ENCODE measurements at places on chromosomes 4 and X.

- no peaks in the 10 kb centered on the region for H3K27me3 ChIP-seq
- peak; percentile 17 for DNase-seq
Measured at GRCh38 chr4:1234309-1234695, 14.6 kb downstream of the CTBP1 start.

DNA sequence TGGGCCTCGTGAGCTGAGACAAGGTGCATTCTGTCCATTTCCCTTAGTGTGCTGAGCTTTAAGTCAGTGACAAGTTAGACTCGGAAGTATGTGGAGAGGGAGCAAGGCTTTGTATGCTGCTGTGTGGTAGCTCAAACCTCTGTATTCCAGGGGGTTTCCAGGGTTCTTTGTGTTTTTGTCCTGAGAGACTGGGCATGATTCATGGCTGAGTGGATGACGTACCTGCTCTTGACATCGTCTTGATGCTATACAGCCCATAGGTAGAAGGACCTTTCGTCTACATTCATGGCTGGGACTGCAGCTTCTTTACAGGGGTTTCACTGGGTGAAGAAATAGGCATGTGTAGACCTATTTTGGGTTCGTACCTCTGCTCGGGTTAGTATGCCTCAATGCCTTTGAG lies 162.7 kb upstream of the WDR1 start:
- H3K36me3 ChIP-seq: no peaks in the 10 kb centered on the region
- DNase-seq: no peak
- H3K27ac ChIP-seq: no peak overlapping the region
- H3K4me3 ChIP-seq: no peak overlapping the region

DNA sequence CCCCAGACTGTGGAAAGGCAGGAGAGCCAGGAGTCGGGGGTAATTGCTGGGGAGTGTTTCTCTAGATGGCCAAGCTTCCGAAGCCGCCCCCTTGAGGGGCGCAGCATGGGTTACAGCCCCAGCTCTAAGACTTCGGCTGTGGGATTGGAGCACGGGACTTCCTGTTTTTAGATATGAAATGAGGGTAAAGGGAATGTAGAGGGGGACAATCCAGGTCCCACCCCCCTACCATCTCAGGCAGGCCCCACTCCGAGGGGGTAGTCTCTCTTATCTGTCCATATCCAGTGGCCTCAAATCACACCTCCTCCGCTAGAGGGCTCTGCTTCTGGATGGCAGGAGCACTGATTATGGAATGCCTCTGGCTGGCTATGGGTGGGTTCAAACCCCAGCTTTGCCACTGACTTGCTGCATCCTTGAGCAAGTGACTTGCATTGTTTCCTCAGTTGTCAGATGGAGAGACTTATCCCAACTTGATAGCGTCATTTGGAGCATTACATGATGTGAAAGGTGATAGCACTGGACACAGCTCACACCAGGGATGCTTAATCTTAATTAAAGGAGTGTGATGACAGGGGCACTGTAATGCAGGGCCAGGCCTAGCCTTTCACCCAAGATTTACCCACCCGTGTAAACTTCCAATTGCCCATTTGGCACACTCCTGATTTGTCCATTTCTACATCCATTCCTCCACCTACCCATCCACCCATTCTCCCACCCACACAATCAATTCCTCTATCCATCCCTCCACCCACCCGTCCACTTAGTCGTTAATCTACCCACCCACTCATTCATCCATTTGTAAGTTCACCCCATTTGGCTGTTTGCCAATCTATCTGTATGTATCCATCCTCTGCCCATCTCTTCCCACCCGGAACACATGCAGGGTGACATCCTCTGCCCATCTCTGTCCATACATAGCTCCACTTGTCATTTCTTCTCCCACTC lies 848 bp upstream of the KCND1 start:
- peaks cover 11% of the 10 kb centered on the region for H3K27me3 ChIP-seq
- peaks cover 7% of the 10 kb centered on the region for H3K4me1 ChIP-seq
- DNase-seq: peak; percentile 13
- H3K27ac ChIP-seq: no peak overlapping the region
- H3K36me3 ChIP-seq: no peaks in the 10 kb centered on the region

DNA sequence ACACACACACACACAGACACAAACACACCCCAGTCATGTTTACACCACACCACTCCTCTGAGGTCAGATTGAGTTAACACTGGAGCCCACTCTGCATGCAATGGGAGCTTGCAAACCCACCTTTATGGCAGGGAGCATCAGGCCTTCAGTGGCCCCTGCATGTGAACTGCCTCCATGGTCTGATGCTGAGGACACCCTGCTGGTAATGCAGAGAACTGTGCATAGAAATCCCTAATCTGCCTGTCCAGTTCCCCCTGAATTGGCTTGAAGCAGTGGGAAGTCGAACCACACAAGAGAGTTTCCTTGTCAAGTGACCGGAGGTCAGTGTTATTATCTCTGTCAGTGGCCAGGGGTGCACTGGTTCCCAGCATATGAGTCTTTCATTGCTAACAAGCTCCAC lies 59.8 kb downstream of the ANOS1 start:
- no peaks in the 10 kb centered on the region for H3K4me1 ChIP-seq
- H3K27me3 ChIP-seq: no peaks in the 10 kb centered on the region
- no peak overlapping the region for H3K27ac ChIP-seq
- H3K4me3 ChIP-seq: no peak overlapping the region
- no peaks in the 10 kb centered on the region for H3K36me3 ChIP-seq
- no peak for DNase-seq

DNA sequence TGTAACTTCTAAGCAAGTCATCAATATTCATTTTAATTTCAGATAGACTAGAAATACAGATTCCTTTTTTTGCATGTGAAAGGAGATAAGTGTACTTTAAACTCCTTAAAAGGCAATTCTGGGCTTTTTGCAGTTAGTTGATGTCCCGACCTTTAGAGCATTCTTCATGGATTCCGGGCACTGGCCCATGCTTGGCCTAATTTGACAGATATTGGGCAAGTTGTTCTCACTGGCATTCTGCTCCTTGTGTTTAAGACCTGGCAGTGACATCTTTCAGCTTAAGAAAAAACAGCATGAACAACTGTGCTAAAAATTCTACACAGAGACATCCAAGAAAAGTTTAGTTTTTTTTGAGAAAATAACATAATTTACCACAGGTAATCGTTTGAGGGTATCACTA lies 1037.2 kb downstream of the PCDH18 start:
- no peaks in the 10 kb centered on the region for H3K27me3 ChIP-seq
- H3K4me1 ChIP-seq: no peaks in the 10 kb centered on the region
- H3K27ac ChIP-seq: no peak overlapping the region
- H3K4me3 ChIP-seq: no peak overlapping the region
- DNase-seq: no peak
- no peaks in the 10 kb centered on the region for H3K36me3 ChIP-seq

- H3K27ac ChIP-seq: no peak overlapping the region
- H3K4me3 ChIP-seq: no peak overlapping the region
- DNase-seq: no peak
- H3K4me1 ChIP-seq: no peaks in the 10 kb centered on the region
- no peaks in the 10 kb centered on the region for H3K27me3 ChIP-seq
Measured at GRCh38 chr4:39846705-39847104, 131.0 kb downstream of the PDS5A start.

GRCh38 chr4:190014771-190015537 lies 12.1 kb downstream of the FRG2 start:
- peak overlapping the region; percentile 28 for H3K4me3 ChIP-seq
- DNase-seq: no peak
- H3K27ac ChIP-seq: no peak overlapping the region
- H3K27me3 ChIP-seq: peaks cover 79% of the 10 kb centered on the region
- H3K36me3 ChIP-seq: no peaks in the 10 kb centered on the region

- no peaks in the 10 kb centered on the region for H3K36me3 ChIP-seq
- H3K4me1 ChIP-seq: no peaks in the 10 kb centered on the region
- H3K27ac ChIP-seq: no peak overlapping the region
- DNase-seq: no peak
- no peak overlapping the region for H3K4me3 ChIP-seq
Measured at GRCh38 chr4:21806991-21807390, 141.6 kb downstream of the KCNIP4 start.

- H3K4me3 ChIP-seq: no peak overlapping the region
- no peak overlapping the region for H3K27ac ChIP-seq
- H3K27me3 ChIP-seq: no peaks in the 10 kb centered on the region
- no peaks in the 10 kb centered on the region for H3K4me1 ChIP-seq
Measured at GRCh38 chr4:175927121-175927520, 115.1 kb upstream of the GPM6A start.

DNA sequence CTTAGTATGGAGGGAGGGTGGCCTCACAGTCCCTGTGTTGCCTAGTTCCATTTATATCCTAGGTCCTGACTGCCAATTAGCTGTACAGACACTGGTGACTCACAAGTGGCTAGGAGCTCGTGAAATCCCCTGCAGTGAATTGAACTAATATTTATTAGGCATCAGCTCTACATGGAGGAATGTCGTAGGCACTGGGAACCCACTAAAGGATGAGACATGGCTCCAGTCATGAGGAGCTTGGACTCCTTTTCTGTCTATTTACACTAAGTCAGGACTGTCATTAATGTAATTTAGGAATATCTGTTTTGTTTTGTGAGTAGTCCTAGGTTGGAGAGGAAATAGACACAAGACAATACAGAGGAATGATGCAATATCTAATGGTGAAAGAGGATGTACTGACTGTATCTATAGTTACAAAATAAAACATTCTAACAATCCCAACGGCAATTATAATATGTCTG lies 67.7 kb downstream of the MID1IP1 start:
- H3K4me3 ChIP-seq: no peak overlapping the region
- H3K4me1 ChIP-seq: no peaks in the 10 kb centered on the region
- no peak for DNase-seq
- peak overlapping the region; percentile 77 for H3K27ac ChIP-seq
- H3K27me3 ChIP-seq: no peaks in the 10 kb centered on the region

GRCh38 chr4:52780206-52780605 lies 29.0 kb upstream of the ERVMER34-1 start:
- no peaks in the 10 kb centered on the region for H3K36me3 ChIP-seq
- peaks cover 7% of the 10 kb centered on the region for H3K4me1 ChIP-seq
- no peak for DNase-seq
- no peak overlapping the region for H3K27ac ChIP-seq
- no peaks in the 10 kb centered on the region for H3K27me3 ChIP-seq
- no peak overlapping the region for H3K4me3 ChIP-seq

GRCh38 chr4:174485025-174485424 lies 37.3 kb downstream of the HPGD start:
- no peaks in the 10 kb centered on the region for H3K36me3 ChIP-seq
- no peak overlapping the region for H3K4me3 ChIP-seq
- no peak for DNase-seq
- H3K27me3 ChIP-seq: no peaks in the 10 kb centered on the region
- H3K4me1 ChIP-seq: no peaks in the 10 kb centered on the region

DNA sequence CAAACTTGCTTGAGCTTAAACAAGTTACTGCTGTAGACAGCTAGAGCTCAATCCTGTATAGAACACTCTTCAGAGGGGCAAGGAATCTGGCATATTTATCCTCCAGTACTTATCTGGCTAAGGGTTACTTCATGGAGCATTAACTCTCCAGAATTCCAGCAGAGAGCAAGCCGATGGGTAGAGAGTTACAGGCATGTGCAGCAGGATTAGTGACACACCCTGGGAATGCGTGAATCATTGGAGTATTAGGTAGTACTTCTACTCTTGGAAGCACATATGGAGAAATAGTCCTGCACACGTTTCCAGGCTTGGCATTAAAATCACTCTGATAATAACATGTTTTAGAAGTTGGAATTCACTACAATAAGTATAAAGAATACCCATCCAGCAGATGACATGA lies 35.4 kb downstream of the GRXCR1 start:
- no peaks in the 10 kb centered on the region for H3K27me3 ChIP-seq
- H3K27ac ChIP-seq: no peak overlapping the region
- H3K4me3 ChIP-seq: no peak overlapping the region
- DNase-seq: no peak

DNA sequence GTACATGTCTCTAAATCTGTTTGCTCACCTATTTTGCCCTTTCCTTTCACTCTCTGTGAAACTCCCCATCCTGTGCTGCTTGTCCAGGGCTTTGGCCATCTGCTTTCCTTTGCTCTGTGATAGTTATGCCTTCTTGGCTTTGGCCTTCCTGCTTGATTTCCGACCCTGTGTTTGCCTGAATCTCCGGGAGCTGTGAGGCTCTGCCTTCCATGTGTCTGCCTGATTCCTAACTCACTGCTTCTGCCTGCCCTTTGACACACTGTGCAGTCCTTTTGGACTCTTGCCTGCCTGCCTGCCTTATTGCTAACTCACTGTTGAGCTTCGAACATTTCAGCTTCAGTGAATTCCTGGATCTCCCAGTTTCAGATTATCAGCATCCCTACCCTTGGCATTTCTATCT lies 143.1 kb downstream of the C4orf33 start:
- DNase-seq: no peak
- no peak overlapping the region for H3K4me3 ChIP-seq
- no peaks in the 10 kb centered on the region for H3K36me3 ChIP-seq
- H3K4me1 ChIP-seq: no peaks in the 10 kb centered on the region
- no peaks in the 10 kb centered on the region for H3K27me3 ChIP-seq

DNA sequence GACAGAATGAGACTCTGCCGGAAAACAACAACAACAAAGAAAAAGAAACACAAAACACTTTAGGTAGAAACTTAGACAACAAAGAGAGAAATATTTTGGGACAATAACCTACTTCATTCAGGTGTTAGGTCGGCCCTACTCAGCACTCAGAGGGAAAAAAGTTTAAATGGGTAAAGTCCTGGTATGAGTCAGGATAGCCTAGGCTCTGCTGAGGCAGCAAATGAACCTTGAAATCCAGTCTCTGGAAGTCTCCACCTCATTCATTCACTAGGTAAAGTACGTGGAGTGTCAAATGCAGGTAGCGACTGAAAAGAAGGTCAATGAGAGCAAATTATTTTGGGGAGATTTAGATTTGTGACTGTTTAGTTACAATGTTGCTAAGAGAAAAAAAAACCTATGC lies 127.4 kb downstream of the FHDC1 start:
- no peak for DNase-seq
- H3K36me3 ChIP-seq: no peaks in the 10 kb centered on the region
- no peak overlapping the region for H3K4me3 ChIP-seq
- H3K4me1 ChIP-seq: no peaks in the 10 kb centered on the region
- H3K27ac ChIP-seq: no peak overlapping the region

GRCh38 chr4:21801661-21802385 lies 146.7 kb downstream of the KCNIP4 start:
- no peak for DNase-seq
- H3K4me1 ChIP-seq: no peaks in the 10 kb centered on the region
- no peaks in the 10 kb centered on the region for H3K36me3 ChIP-seq
- H3K27me3 ChIP-seq: no peaks in the 10 kb centered on the region
- H3K27ac ChIP-seq: no peak overlapping the region

- H3K36me3 ChIP-seq: peaks cover 20% of the 10 kb centered on the region
- H3K4me1 ChIP-seq: no peaks in the 10 kb centered on the region
- H3K4me3 ChIP-seq: no peak overlapping the region
- H3K27ac ChIP-seq: no peak overlapping the region
Measured at GRCh38 chr4:25343671-25344070, 31.1 kb downstream of the ZCCHC4 start.

- H3K27me3 ChIP-seq: no peaks in the 10 kb centered on the region
- peak; percentile 50 for DNase-seq
- peak overlapping the region; percentile 72 for H3K27ac ChIP-seq
- H3K4me1 ChIP-seq: peaks cover 28% of the 10 kb centered on the region
- H3K36me3 ChIP-seq: no peaks in the 10 kb centered on the region
Measured at GRCh38 chrX:153688911-153689590, 1.3 kb downstream of the SLC6A8 start.

GRCh38 chrX:128294198-128294597 lies 242.0 kb upstream of the ACTRT1 start:
- no peaks in the 10 kb centered on the region for H3K4me1 ChIP-seq
- no peaks in the 10 kb centered on the region for H3K36me3 ChIP-seq
- no peak overlapping the region for H3K27ac ChIP-seq
- no peaks in the 10 kb centered on the region for H3K27me3 ChIP-seq

GRCh38 chrX:115553171-115553570 lies 7.8 kb upstream of the PLS3 start:
- H3K4me1 ChIP-seq: no peaks in the 10 kb centered on the region
- H3K4me3 ChIP-seq: no peak overlapping the region
- H3K27ac ChIP-seq: no peak overlapping the region
- DNase-seq: no peak
- H3K36me3 ChIP-seq: no peaks in the 10 kb centered on the region

Measured in heart right ventricle (tissue), 16 donors.